Fibroblast of villous mesenchyme (primary cell): ENCODE measurements at places on chromosomes 1 and 21.

DNA sequence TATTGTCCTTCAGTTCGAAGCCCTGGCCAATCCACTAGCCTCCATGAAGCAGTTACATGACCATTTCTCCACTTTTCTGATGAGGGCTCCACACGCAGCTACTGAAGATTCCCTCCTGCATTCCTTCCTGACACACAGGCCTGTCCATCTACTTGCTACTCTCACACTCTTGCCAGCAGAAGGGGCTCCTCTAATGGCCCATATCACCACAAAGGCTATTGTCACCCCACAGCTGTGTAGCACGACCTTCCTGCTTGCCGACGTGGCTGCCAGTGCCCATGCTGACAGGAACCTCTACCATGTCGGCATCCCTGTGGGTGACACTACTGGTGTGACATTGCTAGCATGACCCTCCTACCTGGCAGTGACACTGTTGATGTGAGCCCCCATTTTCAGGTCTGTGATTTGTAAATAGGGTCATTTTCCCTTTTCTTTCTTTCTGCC, 1528.6 kb upstream of the TPTE start:
- DNase-seq, result peak; percentile 85

DNA sequence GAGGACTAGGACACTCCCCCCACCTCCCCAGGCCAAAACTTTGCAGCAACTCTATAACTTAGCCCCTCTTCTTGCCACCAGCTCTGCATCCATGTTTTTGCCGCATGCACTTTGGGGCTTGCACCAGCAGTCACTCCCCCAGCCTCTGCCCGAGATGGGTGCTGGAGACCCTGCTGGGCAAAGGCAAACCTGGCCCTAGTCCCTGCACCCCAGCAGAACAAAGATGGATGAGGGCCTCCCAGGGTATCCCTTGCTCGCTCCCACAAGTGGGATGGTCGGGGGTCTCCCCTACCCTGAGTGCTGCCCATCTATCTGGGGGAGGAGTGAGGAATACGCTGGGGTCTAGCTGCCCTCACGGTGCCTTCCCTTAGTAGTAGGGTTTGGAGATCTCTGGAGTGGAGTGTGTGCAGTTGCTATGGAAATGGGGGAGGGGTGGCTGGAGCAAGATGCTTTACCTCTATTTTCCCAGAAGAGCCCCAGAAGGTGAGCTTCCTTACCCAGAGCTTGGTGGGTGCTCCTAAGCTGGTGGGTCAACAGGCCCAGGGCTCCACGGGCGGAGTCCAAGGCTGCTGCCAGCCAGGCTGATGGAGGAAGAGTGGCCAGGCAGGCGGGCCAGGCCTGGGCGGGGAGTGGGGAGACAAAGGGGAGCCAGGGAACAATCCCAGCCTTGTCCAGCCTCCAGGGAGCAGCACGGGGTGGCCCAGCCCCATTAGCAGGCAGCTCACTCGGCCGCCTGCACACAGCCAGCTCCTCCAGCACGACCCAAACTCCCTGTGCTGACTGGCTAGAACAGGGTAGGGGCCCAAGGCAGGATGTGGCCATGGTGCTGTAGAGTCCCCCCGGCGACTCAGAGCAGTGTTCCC, at the start of gene PAQR6:
PAQR6 (minus strand) TSS at position 597 of the 863 bp plus-strand sequence. CDS start 1,325 bp downstream, outside the sequence.
- DNase-seq, result no peak

- DNase-seq, result no peak
These were observed 40.0 kb downstream of the COQ8A start for GRCh38 chr1:226980122-226980560.

- DNase-seq, result no peak
These were observed 55.4 kb downstream of the KCNAB2 start for GRCh38 chr1:6100861-6101783.

- DNase-seq, result no peak
These were observed 306.3 kb upstream of the RGS18 start for GRCh38 chr1:191851799-191852595.

DNA sequence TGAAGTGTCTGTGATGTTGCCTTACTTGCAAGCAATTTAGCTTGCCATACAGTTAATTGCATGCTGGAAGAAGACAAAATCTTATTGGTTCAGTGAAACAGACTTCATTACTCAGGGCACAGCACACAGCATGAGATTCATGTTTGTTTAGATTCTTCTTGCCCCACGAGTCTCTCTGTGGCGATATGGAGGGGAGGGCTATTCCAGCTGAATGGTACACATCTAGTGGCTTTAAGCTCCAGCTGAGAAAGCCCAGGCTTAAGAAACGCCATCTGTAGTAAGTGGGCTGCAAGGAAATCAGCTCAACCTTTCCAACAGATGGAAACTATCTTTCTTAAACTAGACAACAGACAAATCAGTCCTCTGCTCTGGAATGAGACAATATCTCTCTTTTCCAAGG, 1022.0 kb downstream of the NCAM2 start:
- DNase-seq, result no peak

- no peak for DNase-seq
These were observed 12.2 kb downstream of the TMEM53 start for GRCh38 chr1:44661781-44662682.

DNA sequence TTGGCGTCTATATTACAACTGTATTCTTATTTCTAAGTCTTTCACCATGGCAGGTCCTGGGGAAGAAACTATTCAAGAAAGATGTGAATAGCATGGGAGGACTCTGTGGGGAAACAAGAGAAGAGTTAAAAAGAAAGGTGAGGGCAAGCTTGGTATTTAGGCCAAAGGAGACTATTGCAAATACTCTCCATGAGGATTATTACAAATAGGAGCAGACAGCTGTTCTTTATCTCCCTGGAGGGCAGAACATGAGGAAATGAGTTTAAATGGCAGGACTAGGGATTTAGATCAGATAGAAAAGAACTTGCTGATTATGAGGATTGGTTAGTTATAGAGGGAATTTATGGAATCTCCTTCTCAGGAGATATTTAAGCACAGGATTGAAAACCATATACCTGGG, 186.8 kb downstream of the CDC7 start:
- peak; percentile 68 for DNase-seq

GRCh38 chr1:33442141-33442540, 11.2 kb upstream of the PHC2 start:
- DNase-seq, result peak; percentile 71

DNA sequence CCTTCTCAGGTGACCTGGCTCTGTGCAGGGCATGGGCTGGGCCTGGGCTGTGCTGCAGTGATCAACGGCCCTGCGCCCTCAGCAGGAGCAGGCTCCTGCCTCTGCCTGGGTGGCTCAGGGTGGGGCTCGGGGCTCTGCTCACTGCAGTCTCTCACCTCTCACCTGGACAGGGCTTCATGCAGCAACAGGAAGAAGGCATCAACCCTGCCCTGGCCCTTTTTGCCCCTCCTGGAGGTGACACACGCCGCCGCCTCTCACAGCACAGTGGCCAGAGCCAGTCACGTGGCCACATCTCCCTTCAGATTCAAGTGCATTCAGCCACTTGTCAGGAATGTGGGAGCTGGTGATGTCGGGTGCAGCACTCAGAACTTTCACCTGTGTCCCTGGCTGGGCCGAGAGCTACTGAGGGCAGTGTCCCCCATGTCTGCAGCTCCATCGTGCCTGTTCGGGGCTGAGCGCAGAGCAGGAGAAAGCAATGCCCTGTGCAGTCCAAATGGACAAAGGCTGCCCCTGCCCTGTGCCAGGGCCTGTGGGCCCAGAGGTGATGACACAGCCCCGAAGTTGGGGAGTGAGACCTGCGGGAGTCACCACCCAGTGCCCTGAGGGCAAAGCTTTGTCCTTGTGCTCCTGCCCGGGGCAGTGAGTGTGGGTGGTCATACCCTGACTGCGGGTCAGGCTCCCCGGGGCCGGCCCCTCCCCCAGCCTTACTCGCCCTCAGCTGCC, 314.0 kb downstream of the PTPRU start:
- no peak for DNase-seq

- peak; percentile 44 for DNase-seq
These were observed 27.3 kb upstream of the TMEM61 start for GRCh38 chr1:54952950-54953718.

DNA sequence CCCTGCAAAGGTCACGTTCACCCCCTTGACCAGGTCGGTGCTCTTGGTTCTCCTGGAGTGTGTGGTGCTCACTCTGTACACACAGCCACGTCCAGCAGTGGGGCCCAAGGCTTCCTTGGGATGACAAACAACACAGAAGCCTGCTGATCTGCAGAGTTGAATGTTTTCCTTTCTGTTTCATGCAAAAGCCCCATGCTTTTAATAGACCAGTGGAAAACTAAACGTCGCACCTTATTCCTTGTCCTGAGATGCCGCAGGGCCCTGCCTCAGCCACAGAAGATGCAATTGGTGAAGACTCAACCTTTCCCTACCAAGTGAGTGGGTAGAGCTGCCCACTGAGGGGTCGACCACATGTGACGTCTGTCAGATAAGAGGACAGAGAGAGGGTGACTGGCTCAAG, 5.8 kb upstream of the PDPN start:
- no peak for DNase-seq

DNA sequence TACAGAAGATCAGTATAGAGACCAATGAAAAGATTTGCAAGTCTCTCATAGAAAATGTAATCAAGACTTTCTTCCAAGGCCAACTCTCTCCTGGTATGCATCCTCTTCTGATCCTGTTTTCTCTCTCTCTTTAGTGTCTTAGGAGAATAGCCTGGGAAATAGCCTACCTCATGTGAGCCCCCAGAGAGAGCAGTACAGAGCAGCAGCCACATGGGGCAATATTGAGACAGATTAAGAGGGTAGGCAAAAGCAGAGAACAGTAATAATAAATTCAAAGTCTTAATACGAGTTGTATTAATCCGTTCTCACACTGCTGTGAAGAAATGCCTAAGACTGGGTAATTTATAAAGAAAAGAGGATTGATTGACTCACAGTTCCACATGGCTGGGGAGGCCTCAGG, 61.4 kb downstream of the RNASEL start:
- no peak for DNase-seq

DNA sequence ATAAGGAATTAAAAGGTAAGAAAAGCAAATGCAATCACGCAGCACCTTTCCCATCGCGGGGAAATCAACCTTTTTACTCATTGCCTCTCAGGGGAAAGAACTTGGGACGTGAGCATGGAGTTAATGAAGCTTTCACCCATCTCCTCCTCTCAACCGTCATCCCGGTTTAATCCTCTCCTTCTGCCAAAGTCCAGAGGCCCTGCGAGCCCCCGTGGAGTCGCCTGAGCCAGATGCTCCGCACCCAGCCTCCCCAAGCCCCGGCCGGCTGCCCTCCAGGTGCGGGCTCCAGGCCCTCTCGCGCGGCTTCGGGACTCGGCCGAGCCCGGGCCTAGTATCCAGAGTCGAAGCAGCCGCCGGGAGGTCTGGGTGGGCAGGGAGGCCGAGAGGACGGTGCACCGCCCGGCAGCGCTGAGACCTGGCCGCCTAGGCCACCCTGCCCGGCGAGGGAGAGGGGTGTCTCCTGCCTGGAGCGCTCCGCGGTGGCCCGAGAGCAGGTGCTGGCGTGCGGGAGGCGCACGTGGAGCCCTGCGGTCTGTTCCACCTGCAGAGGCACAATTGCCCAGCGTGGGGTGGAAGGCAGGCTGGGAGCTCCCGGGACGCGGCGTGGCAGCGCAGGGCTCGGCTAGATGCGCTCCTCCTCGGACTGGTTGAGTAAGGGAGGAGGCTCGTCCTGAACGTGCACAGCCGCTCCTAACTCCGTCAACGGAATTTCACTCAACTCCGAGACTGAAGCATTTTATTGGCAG, 218.5 kb downstream of the SDCCAG8 start:
- DNase-seq, result no peak

- DNase-seq, result peak; percentile 70
These were observed 29.3 kb downstream of the SLC66A1 start for GRCh38 chr1:19341201-19342061.

- DNase-seq, result no peak
These were observed 107.5 kb upstream of the RUNX1 start for GRCh38 chr21:35156293-35157278.

- DNase-seq, result peak; percentile 60
These were observed 5.1 kb upstream of the HES4 start for GRCh38 chr1:1004780-1005697.

DNA sequence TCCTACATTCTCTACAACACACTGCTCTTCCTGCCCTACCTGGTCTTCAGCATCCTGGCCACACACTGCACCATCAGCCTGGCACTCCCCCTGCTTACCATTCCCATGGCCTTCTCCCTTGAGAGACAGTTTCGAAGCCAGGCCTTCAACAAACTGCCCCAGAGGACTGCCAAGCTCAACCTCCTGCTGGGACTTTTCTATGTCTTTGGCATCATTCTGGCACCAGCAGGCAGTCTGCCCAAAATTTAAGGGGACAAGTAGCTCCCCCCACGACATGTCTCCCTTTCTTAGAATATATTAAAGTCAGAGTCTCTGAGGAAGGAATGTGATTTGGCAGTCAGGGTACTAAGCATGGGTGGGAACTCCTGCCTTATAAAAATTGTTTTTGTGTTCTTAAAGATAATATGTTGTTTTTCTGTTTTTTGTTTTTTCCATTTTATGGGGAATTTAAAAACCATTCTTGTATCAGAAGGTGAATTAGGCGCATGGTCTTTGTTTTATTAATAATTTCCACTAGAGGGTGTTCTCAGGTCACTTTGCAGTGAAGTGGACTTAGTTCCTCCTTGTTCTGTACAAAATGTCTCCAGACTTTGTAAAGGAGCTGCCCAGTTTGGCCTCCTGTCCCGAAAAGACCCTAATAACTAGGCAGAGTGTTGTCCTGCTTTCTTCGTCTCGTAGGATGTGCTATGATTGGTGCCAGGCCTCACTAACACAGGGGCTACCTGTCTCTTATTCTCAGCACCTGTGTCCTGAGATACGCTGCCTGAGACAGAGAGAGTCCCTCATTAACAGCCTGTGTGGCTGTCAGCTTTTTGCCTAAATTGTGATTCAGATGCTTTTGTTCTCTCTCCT, 13.1 kb downstream of the UBIAD1 start:
- DNase-seq, result peak; percentile 20

DNA sequence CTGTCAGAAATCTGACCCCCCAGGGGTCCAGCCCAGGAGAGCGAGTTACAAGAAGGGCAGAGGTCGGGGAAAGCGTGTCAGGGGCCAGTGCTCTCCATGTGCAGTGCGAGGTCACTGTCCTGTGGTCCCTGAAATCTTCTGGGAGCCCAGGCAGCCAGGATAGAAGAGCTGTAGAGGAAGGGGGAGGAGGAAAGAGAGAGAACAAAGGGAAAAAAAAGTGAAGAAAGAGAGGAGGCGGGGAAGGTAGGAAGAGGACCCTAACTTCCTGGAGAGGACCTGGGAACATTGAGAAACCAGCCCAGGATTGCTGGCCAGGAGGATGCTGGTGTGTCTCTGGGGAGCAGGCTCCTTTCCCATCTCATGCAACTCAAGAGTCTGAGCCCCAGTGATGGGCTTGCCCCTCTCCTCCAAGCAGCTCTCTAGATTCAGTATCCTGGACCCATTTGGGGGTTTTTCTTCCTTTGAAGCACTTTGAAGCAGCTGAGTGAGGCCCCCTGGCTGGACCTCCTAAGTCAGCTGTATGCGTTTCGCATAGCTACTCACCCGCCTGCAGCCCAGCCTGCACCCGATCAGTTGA, 6.8 kb upstream of the INAVA start:
- no peak for DNase-seq

- DNase-seq, result peak; percentile 98
These were observed 12.4 kb downstream of the TNFRSF8 start for GRCh38 chr1:12075195-12076114.
